HT1080 (cell line): ENCODE measurements at places on chromosomes 16 and 17. TPM values are rescaled to one million over a fixed set of nuclear protein-coding genes. Genes with fewer than 3 reads are reported as not detected.
A peak's percentile ranks its signal among the peaks of the same experiment; 100 is the strongest.

CDH13 gene
- 50.8 and 66.0 TPM in 2 replicates for total RNA-seq

DNA sequence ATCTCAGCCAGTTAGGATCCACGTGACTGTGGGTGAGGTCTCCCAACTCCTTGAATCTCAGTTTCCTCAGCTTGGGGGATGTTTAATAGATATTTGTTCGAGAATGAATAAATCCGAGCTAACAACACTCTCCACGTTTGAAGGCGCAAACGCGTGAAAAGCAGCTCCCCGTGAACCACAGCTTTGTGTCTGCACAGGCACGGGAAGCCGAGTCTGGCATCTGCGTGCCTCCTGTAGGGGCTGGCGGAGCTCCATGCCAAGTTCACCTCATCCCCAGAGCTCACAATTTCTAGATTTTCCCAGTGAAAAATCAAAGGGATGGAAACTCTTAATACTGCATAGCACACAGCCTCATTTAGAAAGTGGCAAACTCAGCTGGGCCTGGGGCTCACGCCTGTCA, 14.3 kb downstream of the SGSH start:
- DNase-seq, result no peak

GRCh38 chr16:64102654-64103053, 1019.2 kb downstream of the CDH11 start:
- no peak for DNase-seq

- DNase-seq, result no peak
Measured at GRCh38 chr17:29066606-29067005, 23.7 kb downstream of the PIPOX start.

DNA sequence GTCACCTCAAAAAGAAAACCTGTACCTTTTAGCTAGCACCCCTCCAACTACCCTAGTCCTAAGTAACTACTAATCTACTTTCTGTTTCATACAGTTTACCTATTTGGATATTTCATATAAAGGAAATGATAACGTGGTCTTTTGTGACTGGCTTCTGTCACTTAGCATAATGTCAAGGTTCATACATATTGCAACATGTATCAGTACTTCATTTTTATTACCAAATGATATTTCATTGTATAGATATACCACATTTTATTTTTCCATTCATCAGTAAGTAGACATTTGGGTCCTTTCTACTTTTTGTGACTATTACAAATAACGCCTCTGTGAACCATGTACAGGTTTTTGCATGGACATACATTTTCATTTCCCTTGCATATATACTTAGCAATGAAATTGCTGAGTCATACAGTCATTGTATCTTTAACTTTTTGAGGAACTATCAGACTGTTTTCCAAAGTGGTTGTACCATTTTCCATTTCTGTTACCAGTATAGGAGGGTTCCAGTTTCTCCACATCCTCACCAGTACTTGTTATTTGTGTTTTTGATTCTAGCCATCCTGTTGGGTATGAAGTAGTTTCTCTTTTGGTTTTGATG, 23.7 kb downstream of the MOSMO start:
- DNase-seq, result no peak

- DNase-seq, result no peak
Measured at GRCh38 chr17:17112628-17113200, 70.5 kb downstream of the MPRIP start.

GRCh38 chr17:62745806-62746205, 62.3 kb downstream of the MARCHF10 start:
- DNase-seq, result no peak

CES5A gene
- not detected in 2 replicates for total RNA-seq

C16orf96 gene
- not detected in 2 replicates for total RNA-seq

DNA sequence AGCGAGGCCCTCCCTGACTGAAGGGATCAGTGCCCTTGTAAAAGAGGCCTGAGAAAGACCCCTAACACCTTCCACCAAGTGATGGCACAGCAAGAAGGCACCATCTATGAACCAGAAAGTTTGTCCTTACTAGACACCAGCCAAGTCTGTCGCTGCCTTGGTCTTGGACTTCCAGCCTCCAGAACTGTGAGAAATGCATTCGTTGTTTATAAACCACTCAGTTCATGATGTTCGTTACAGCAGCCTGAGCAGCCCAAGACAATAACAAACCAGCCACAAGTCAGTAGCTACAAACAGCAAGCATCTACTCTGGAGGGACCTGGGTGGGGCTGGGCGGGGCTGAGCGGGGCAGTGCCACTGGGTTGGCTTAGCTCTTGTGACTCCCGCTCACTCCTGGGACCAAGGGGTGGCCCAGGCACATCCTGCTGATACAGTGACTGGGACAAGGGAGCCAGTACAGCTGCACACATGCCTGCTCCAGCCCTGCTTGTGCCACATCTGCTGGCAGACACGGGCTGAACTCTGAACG, 234.9 kb downstream of the IRF8 start:
- no peak for DNase-seq

KRTAP9-2 gene
- not detected in 2 replicates for total RNA-seq

DNA sequence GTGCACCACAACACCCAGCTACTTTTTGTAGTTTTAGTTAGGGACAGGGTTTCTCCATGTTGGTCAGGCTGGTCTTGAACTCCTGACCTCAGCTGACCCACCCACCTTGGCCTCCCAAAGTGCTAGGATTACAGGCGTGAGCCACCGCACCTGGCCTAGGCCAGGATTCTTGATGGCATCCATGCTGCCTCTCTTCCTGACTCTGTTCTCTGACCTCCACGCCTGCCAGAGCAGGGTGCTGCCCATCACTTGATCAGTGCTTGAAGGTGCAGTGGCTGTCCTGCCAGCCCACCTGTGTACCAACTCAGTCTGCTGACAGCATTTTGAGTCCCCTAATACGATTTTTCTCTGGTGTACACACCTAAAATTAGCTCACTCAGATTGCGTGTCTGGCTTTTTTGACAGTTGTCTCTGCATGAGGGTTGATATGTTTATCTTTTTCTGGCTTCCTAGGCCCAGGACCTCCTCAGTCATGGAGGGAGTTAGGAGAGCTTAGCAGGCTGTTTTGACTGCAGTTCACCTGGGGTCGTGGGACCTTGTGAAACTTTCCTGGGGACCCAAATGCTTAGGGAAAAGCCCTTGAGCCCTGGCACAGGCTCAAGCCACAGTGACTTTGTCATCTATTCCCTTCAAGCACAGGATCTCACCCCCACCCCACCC, 5.9 kb downstream of the HAS3 start:
- no peak for DNase-seq

GRCh38 chr16:64090327-64090726, 1031.5 kb downstream of the CDH11 start:
- DNase-seq, result no peak

HS3ST4 gene
- total RNA-seq, result not detected in 2 replicates

FOXL1 gene
- total RNA-seq, result 0.51 and 0.80 TPM in 2 replicates

DNA sequence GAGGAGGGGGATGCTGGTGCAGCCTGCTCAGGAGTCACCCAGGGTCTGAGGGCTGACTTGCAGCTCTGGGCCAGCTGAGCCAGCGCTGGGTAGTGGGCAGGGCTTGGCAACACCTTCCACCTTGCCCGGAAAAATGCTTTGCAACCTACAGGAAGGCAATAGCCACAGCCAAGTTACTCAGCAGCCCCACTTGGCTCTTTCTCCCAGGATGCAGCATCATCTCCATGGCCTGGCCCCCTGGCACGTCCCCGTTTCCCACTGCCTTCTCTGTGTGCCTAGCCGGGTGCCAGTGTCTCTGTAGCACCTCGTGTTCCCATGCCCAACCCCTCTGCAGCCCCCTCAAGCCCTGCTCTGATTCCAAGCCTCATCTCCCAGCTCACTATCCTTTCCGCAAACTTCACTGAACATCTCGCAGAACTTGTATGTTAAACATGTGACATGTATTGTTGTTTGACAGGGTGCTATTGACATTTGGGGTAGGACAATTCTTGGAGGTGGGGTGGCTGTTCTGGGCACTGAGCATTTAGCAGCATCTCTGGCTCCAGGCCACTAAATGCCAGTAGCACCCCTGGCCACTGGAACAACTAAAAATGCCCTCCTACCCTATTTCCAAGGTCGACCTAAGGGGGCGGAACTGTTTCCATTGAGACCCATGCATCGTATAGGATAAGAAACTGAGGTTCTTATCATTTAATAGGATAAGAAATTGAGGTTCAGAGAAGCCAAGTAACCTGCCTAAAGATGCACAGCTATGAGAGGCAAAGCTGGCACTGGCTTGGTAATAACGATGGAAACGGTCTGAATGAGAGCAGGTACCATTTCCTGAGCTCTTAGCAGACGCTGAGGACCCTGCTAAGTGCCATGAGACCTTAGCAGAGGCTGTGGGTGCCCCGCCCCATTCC, 12.2 kb downstream of the DEXI start:
- DNase-seq, result peak; percentile 50

PRKCB gene
- not detected in 2 replicates for total RNA-seq

PRAC1 gene
- total RNA-seq, result not detected in 2 replicates
